ENCODE measurements at places on chromosomes 3 and 15. TPM values are rescaled to one million over a fixed set of nuclear protein-coding genes. Genes with fewer than 3 reads are reported as not detected.
A peak's percentile ranks its signal among the peaks of the same experiment; 100 is the strongest.

DNA sequence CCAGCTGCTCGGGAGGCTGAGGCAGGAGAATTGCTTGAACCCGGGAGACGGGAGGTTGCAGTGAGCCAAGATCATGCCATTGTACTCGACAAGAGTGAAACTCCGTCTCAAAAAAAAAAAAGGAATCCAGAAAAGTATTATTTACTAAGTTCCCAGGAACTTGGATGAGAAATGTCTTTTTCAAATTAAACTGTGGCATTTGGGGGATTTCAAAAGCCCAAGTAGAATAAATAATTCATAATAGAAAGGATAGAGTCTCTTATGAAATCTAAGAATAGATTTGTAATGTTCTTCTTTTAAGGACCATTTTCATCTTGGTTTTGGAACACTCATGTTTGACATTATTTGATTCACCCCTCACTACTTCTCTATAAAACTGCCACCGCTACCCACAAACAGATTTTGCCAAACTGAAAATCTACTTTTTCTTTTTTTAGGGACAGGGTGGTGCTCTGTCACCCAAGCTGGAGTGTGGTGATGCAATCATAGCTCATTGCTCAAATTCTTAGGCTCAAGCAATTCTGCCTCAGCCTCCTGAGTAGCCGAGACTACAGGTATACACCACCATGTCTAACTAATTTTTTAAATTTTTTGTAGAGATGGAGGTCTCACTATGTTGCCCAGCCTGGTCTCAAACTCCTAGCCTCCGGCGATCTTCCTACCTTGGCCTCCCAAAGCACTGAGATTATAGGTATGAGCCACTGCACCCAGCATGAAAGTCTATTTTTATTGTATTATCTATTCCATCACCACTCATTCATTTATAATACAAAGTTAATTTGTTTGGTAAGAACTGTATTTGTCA lies 99.3 kb downstream of the SENP2 start:
- no peak for DNase-seq

DNA sequence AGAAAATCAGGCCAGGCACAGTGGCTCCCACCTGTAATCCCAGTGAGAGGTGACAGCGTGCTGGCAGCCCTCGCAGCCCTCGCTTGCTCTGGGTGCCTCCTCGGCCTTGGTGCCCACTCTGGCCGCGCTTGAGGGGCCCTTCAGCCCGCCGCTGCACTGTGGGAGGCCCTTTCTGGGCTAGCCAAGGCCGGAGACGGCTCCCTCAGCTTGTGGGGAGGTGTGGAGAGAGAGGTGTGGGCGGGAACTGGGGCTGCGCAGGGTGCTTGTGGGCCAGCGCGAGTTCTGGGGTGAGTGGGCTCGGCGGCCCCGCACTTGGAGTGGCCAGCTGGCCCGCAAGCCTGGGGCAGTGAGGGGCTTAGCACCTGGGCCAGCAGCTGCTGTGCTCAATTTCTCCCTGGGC lies 252.6 kb downstream of the FOXP1 start:
- no peak for DNase-seq

The FANCD2OS gene
- total RNA-seq: not detected

The NCEH1 gene
- 43.5 TPM for total RNA-seq

GRCh38 chr15:89486726-89487050 lies 9.7 kb downstream of the RHCG start:
- DNase-seq: no peak

DNA sequence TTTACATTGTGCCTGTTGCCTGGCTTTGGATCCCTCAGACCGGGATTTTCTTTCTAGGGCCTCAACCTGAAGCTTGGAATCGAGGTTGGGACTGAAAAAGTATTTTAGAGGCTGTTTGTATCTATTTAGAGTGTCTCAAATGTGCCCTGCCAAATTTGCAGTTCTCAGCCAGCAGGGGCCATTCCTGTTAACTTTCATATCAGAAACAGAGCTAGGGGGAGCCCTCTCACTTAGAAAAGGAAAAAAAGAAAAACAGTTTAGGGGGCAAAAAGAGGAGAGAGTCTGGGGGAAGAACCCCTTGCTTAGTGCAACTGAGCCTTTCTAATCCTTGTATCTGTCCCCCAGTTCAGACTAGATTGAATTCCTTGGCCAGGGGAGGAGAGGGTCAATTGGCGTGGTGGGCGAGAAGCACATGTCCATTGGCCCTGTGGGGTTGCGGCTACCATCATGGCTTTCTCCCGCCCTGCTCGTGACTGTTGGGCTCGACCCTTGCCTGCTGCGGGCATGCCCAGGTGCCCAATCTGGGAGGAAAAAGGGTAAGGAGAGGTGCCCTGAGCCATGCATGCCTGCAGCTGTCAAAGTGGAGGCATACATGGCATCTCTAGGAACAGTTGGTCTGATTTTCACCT lies 101.6 kb downstream of the CFAP44 start:
- no peak for DNase-seq

GRCh38 chr3:21372316-21372715 lies 378.7 kb downstream of the ZNF385D start:
- DNase-seq: no peak

The TLR9 gene
- 0.30 TPM for total RNA-seq

DNA sequence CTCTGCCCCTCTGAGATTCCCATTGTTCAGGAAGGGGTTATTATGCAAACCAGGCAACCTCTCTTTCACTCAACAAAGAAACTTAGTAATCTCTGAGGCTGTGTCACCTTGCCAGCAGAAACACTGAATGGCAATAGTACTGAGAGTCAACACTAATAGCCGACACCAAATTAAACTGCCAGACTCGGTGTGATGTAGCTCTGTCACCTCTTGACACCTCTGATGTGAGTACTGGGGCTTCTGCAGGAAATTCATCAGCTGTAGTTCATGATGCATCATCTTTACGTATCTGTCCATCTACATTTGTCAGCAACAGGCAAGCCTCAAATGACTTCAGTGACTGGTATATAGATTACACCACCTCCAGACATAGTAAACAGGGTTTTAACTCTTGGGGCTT lies 65.0 kb upstream of the ONECUT1 start:
- no peak for DNase-seq

DNA sequence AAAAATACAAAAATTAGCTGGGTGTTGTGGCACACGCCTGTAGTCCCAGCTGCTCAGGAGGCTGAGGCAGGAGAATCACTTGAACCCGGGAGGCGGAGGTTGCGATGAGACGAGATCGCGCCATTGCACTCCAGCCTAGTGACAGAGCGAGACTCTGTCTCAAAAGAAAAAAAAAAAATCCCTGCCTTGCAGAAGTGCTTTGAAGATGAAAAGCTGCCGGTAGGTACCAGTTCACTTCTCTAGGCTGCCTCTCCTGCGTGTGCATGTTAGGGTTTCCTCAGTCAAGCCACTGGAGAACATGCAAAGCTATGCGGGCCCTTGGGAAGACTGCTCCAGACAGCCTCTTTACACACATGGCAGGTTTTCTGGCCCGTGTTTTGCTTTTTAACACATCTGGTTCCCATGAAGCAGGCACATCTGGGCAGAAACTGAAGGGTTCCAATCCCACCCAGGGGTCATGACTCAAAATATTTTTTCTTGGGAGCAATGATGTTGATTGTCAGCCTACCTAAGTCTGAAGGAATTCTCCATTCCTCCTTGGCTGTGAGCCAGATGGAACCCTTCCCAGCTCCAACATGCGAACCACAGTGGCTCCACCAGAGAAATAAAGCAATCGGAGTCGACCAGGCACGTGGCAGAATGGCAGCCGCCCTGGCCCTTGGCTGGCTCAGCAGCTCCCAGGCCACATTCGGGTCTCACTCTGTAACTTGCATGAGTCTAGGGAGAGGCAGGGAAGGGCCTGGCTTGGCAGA lies 29.6 kb downstream of the MGLL start:
- peak; percentile 78 for DNase-seq

GRCh38 chr3:151541178-151541577 lies 80.3 kb upstream of the IGSF10 start:
- no peak for DNase-seq

The CD200R1 gene
- total RNA-seq: 0.63 TPM

GRCh38 chr15:87959080-87959479 lies 297.5 kb downstream of the NTRK3 start:
- no peak for DNase-seq

DNA sequence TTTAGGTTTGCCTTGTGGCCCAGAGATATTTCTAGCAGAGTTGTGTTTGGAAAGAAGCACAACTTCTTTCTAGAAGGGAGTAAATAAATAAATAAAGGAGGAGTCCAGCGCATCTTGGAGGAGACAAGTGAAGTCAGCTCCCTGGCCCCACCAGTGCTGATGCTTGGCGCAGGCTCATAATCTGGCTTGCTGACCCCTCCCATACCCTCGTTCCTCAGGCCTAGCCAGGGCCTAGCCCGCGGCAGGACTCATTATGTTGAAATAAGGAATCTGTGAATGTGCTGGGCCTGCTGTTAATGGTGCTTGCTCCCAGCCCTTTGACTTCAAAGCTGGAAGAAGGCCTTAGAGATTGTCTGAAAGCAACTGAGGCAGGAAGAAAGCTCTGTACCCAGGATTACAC lies 3.1 kb downstream of the ZNF710 start:
- DNase-seq: no peak

DNA sequence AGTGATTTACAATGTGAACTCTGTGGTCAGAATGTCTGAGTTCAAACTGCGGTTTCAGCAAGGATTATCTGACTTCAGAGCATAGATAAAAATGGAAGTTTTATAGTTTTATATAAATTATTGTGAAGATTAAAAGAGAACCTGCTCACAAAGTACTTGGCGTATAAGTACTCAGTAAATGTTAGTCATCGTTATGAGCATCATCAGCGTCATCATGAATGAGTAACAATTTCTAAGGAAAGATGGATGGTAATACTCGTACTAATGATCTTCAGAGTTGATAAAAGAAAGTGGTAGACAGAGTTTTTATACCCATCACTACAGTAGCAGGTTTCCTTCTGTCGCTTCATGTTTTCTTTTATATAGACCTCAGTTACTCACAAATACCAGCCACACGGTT lies 341.8 kb downstream of the RAP2B start:
- no peak for DNase-seq

The DPPA4 gene
- not detected for total RNA-seq

The CLSTN2 gene
- total RNA-seq: not detected

DNA sequence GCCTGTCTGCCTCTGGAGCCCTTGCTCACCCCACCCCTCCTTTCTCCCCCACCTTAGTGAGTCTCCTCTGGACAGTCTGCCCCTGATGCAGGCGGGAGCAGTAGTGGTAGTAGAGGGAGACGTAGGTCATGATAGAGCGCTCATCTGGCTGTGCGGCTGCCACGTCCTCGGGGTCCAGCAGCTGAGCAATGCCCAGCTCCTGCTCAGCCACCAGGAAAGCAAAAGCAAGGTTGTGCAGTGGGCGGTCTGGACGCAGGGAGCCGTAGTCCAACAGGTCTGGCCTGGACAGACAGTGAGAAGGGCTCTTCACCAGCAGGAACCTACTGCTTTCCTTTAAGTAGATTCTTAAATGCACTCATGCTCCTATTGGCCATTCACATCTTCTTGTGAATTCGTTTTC lies 6.7 kb downstream of the SPTBN5 start:
- no peak for DNase-seq

GRCh38 chr3:16761571-16761970 lies 123.2 kb upstream of the PLCL2 start:
- DNase-seq: no peak

- DNase-seq: no peak
Observed at GRCh38 chr3:12966847-12967605, 106.2 kb downstream of the IQSEC1 start.

GRCh38 chr15:78159395-78159794 lies 10.2 kb downstream of the IDH3A start:
- DNase-seq: no peak

GRCh38 chr3:120678984-120679383 lies 3.1 kb downstream of the HGD start:
- DNase-seq: no peak

The SNTN gene
- not detected for total RNA-seq

DNA sequence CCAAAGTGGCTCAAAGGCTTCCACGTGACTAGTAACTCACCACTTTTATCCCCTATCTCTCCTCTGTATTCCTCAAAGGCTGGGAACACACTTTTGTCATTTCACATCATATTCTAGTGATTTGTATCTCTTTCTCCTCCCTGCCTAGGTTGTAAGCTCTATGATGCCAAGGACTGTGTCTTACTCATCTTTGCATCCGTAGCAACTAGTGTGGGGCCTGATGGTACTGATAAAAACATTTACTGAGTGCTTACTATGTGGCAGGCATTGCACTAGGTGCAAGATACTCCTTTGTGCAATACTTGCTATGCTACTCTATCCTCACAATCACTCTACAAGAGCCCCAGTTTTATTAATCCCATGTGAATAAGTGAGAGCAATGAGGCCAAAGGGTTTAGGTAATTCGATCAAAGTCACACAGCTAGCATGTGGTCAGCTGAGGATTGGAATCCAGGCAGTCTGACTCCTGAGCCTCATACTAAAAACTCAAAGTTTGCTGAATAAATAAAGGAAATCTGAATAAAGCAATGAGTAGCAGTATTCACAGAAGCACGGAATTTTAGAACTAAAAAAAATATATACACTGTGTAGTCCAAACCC lies 342.6 kb upstream of the ICE2 start:
- no peak for DNase-seq

DNA sequence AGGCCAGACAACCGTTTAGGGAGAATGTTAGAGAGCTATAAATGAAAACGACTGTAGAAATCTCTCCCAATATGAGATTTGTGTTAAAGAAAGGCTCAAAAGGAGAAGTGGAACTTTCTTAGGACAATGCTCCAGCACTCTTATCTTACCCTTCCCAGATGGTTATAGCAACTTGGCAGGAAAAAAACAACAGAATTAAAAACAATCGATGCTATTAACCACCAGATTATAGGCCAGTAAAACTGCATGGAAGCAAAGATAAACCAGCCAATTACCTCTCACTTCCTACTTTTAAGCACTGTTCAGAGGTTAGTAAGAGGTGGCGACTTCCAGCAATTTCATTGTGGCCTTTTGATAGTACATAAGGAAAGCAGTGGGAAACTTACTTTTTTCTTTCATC lies 72.9 kb downstream of the TMCC1 start:
- DNase-seq: no peak

GRCh38 chr3:65322910-65323309 lies 635.1 kb upstream of the ADAMTS9 start:
- no peak for DNase-seq

The CACNA1D gene
- total RNA-seq: not detected

The SERPINI2 gene
- not detected for total RNA-seq

GRCh38 chr3:106263011-106263410 lies 394.2 kb upstream of the CBLB start:
- DNase-seq: no peak

- DNase-seq: no peak
Observed at GRCh38 chr3:148974726-148975125, 16.6 kb upstream of the GYG1 start.

The GPR87 gene
- total RNA-seq: 9.0 TPM

The NR2F2 gene
- total RNA-seq: 72.1 TPM

The HESX1 gene
- total RNA-seq: 3.4 TPM

Measured in PC-9 (cell line).